ENCODE measurements at places on chromosomes 2 and 18. TPM values are rescaled to one million over a fixed set of nuclear protein-coding genes. Genes with fewer than 3 reads are reported as not detected.

MDH1B gene
- 2.1 TPM for total RNA-seq

- DNase-seq, result no peak
Observed at GRCh38 chr2:214651451-214651850, 158.0 kb downstream of the BARD1 start.

GRCh38 chr2:20930928-20931327 lies 108.0 kb upstream of the LDAH start:
- DNase-seq, result no peak

DNA sequence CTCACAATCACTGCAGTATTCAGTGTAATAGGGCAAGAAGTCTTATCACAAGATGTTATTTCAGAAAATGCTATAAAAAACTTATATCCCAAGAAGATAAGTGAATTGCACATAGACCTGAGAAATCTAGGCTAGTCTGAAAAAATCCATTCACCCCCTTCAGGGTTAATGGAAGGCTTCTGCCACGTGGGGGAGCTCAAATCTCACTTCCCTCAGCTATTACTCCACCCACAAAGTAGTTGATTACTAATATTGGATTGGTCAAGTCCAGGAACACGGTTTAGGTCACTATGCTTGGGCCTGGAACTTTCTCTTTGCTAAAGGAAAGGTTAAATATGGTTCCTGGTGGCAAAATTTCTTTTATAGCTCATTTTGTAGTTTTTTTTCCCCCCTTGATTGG lies 51.2 kb upstream of the ADAM23 start:
- peak; percentile 54 for DNase-seq

- no peak for DNase-seq
Observed at GRCh38 chr2:67627456-67628207, 230.5 kb downstream of the ETAA1 start.

GRCh38 chr2:120278901-120279300 lies 26.2 kb downstream of the RALB start:
- no peak for DNase-seq

DNA sequence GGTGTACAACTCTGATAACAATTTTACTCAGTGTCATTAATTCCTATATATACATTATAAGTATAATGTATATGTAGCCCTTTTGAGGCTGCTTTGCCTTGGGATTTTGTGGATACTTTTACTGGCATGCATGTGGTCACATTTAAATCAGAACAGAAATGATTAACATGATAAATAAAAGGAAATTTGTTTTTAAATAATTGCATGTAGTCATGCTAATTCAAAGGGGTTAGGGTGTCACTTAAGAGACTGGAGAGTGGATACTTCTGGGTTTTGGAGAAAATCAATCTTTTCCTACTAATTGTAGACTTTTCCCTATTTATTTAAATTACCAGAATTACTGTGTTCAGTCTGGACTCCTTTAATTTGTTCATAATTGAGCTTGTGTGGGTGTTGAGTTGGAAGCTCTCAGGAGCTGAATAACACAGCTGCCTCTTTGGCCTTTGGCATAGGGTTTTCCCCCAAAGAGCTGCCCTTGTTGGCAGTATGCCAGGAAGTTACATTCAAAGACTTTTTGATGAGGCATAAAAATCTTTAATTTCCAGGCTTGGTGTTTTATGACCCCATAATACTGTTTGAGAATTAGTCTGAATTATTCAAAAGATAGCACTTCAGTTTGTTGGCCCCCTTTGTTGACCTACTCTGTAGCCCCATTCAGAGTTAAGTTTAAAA lies 484.7 kb upstream of the NRP2 start:
- DNase-seq, result no peak

- DNase-seq, result no peak
Observed at GRCh38 chr2:160425434-160426151, 68.0 kb downstream of the RBMS1 start.

DNA sequence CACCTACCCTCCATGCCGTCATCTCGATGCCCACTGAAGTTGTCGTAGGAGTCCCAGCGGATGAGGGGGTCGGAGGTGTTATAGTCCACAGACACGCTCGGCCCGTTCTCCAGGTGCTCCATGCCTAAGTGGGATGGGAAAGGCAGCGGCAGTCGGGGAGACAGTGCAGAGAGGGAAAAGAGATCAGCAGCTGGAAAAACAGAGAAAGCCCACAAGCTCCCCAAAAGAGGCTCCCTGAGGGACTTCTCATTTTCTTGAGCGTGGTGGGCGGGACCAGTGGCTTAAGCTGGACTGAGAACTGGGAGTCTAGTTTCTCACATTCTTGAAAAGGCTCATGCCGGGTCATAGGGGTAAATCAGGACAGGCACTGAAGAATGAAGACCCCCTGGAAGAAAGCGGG lies 121.9 kb downstream of the TNS1 start:
- DNase-seq, result no peak

CHN1 gene
- total RNA-seq, result 54.0 TPM

DNA sequence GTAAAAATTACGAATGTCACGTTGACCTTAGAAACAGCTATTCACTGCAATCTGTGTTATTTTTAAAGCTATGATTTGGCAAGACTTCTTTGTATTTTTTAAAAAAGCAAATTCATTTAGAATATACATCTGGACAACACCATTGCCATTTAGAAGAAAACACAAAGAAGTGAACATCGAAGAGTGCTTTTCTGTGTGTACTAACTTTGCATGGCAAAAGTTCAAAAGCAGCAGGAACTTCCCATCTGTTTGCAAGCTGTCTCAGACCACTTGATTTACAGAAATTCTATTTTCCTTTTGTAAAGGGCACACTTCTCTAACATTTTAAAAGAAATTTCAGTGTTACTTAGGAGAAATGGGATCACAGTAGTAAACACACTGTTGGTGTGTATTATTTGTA lies 145.9 kb downstream of the CALCRL start:
- no peak for DNase-seq

GRCh38 chr2:175309799-175310198 lies 128.3 kb upstream of the ATP5MC3 start:
- DNase-seq, result peak; percentile 54

ST8SIA5 gene
- total RNA-seq, result 7.0 TPM

DNA sequence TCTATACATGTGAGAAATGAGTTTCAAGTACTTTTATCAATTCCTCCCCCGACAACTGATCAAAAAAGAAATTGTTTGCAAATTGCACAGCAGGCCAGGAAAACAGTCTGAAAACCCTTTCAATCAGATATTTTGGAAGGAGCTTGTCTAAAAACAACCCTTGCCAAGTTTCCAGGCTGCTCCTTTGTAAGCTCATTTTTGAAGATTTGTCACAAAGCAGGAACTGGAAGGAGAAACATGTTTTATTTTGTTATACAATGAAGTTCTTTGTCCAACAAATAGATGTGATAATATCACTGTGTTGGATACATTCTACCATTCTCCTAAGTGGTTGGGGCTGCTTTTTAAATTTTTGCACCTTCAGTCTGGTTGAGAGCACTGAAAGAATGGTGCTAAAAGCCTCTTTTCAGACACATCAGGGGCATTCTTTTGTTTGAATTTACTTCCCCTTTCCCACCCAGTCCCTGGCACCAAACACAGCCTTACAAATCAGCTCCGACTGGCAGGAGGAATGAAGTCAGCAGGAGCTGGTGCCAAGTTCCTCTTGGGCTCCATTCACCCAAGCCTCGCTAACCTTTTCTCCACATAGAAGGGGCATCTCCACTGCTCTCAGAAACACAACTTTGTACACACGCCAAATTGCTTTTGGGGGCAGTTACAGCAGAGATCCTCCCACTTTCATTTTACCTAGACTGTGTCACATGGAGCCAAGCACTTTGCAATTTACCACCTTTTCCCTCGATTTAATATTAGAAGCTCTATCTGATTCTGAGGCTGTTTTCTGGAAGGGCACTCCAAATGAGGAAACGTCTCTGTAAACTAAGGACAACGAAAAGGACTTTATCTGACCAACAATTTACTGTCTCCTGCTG lies 88.0 kb downstream of the C1D start:
- no peak for DNase-seq

GRCh38 chr2:173841110-173841509 lies 124.1 kb downstream of the SP3 start:
- DNase-seq, result no peak

DNA sequence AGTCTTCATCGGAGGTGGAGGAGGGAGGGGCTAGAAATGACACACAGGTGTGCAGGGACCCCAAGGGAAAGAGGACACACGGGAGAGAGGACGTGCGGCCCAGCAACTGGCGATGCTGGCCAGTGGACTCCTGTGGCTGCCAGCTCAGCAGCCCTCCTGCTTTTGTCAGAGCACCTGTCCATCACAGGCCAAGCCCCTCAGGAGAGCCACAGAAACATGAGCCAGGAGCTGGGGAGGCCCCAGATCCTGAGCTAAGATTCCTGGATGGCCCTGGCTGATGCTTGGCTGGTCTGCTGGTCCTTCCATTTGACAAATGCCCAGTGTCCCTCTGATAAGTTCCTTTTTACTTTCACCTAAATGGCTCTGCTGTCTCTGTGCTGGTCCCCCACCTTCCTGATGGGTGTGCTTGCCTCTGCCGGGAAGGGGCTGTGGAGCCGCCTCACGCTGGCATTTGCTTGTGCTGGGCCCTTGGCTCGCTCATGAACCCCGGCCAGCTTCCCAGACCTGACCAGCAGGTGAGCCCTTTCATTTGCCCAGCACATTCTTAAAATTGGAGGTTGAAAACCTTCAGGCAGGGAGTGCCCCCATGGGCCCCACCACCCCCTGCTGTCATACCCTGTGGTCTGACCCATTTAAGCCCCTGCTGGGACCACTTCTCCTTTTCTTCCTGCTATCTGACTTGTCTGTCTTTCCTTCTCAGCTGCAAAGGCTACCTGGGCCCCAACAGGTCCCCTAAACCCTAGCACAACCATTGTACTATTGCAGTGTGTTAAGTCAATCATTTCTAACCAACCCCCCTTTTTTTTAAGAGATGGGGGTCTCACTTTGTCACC lies 37.3 kb downstream of the CYP27C1 start:
- DNase-seq, result no peak

DNA sequence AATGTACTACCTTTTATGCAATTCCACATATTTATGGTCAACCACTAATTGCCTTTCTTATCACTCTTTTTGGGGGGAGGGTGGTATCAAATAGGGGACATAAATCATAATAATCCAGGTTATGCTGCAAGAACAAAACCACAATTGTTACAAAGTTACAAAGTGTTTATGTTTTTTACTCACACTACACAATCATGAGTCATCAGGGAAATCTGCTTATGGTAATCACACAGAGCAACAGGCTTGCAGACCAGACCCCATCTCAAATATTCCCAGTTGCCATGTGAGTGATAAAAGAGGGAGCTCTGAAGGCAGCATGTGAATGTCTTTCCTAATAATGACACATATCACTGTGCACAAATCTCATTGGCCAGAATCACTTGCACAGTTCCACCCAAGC lies 304.7 kb upstream of the TMEFF2 start:
- no peak for DNase-seq

DNA sequence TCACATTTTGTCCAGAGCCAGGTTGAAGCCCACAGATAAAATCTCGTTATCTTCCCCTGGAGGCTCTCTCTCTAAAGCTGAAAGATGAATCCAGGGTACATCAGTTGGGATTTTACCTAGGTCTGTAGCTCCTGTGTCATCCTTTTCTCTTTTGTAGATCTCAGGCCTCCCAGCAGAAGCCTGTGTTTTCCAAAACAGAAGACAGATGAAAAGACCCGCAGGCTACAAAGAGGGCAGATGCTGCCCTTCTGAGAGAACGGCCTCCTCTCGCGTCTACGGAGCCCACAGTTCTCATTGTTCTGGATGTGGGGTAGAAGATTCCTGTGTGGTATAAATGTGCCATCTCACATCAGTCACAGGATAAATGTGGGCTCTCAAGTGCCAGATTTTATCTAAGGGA lies 139.5 kb downstream of the SUCLG1 start:
- no peak for DNase-seq

- no peak for DNase-seq
Observed at GRCh38 chr2:130864830-130865800, 28.4 kb downstream of the ARHGEF4 start.

- peak; percentile 13 for DNase-seq
Observed at GRCh38 chr2:177758591-177759371, 313.8 kb downstream of the PDE11A start.

HOXD13 gene
- total RNA-seq, result not detected

POTEJ gene
- total RNA-seq, result not detected

TRABD2A gene
- total RNA-seq, result 18.6 TPM

DNAJC5G gene
- 1.4 TPM for total RNA-seq

HNMT gene
- total RNA-seq, result 3.6 TPM

- DNase-seq, result no peak
Observed at GRCh38 chr18:73656691-73657090, 490.9 kb downstream of the FBXO15 start.

DNA sequence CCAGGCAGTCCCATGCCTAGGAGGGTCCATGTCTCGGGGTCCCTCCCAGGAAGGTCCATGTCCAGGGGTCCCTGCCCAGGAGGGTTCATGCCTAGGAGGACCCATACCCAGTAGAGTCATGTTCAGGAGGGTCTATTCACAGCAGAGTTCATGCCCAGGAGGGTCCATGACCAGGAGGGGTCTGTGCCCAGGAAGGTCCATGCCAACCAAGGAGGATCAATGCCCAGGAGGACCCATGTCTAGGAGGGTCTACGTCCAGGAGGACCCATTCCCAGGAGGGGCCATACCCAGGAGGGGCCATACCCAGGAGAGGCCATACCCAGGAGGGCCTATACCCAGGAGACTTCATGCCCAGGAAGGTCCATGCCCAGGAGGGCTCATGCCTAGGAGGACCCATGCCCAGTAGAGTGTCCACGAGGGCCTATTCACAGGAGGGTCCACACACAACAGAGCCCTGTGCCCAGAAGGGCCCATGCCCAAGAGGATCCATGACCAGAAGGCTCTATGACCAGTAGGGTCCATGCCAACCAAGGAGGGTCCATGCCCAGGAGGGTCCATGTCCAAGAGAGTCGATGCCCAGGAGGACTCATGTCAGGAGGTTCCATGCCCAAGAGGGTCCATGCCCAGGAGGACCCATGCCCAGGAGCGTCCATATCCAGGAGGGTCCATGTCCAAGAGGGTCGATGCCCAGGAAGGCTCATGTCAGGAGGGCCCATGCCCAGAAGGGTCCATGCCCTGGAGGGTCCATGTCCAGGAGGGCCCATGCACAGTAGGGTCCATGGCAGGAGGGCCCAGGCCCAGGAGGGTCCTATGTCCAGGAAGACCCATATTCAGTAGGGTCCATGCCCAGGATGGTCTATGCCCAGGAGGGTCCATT lies 10.1 kb downstream of the GPR35 start:
- no peak for DNase-seq

- DNase-seq, result no peak
Observed at GRCh38 chr2:65979446-65979845, 455.5 kb upstream of the MEIS1 start.

RTP5 gene
- total RNA-seq, result not detected

DNA sequence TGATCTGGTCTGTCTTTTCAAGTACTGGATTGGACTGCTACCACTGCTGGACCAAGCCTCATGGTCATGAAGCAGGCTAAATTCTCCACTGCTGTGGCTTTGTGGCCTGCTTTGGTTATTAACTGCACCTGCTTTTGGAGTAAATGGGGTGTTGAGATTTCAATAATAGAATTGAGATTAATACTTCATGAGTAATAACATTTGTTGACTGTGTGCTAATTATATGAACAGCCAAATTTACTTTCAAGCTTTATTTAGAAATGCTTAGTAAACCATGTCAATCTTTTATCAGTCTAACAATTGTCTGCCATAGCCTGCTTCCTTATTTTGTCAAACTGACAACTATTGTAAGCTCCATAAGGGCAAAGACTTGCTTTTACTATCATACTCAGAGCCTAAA lies 27.4 kb upstream of the MTIF2 start:
- DNase-seq, result no peak

GRCh38 chr18:13500227-13500865 lies 226.0 kb downstream of the FAM210A start:
- DNase-seq, result peak; percentile 59

Data from H1 (cell line).